Mesothelial cell of epicardium (in vitro differentiated cells): ENCODE measurements at places on chromosomes 3 and 15.

- DNase-seq = no peak
Measured at GRCh38 chr3:42652611-42653302, 740 bp upstream of the ZBTB47 start.

DNA sequence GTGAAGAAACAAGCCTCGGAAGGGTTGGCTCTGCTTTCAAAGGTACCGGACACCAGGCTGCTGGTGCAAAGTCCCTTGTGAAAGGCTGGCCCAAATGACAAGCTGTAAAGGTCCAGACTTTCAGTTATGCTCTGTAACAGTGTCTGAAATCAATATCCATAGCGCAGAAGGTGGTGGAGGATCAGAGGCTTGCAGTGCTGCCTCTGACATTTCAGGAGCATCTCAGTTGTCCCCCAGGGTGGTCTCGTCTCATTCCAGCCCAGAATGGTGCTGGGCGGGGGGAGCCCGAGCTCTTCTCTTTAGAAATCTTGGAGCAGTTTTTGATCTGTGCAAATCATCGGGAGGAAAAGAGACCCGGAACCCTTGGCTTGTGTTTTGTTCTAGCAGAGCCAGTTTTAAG lies 402.3 kb upstream of the RGMA start:
- no peak for DNase-seq

DNA sequence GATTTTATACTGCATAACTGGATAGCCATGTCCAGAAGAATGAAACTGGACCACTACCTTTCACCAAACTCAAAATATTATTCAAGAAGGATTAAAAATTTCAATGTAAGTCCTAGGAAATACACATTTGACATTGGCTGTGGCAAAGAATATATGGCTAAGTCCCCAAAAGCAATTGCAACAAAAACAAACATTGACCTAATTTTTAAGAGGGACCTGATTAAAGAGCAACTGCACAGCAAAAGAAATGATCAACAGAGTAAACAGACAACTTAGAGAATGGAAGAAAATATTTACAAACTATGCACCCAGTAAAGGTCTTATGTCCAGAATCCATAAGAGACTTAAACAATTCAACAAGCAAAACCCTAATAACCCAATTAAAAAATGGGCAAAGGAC lies 1313.0 kb upstream of the GBE1 start:
- no peak for DNase-seq

DNA sequence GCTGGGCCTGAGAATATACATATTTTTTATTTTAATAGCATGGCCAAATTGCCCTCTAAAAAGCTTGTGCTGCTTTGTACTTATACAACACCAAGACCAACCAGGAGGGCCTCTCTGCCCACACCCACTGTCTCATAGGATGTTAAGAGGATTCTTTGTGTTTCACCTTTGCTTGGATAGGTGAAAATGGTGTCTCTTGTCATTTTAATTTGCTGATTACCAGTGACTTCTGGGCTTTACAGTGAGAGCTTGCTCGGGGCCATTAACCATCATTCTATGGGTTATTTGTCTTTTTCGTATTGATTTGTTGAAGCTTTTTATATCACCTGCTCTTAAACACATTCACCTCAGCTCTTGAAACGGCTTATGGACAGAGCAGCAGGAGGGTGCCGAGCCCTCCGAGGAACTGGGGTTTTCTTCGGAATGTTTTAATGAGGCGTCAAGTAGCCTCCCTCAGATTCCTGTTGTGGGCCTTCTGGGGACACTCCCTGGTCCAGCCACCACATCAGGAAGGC lies 10.5 kb downstream of the PTH1R start:
- no peak for DNase-seq

- DNase-seq = no peak
Measured at GRCh38 chr3:72446218-72447058, 401.8 kb downstream of the SHQ1 start.

GRCh38 chr15:62599791-62600777 lies 435.0 kb upstream of the C2CD4B start:
- DNase-seq = no peak

GRCh38 chr3:32226875-32227500 lies 11.5 kb upstream of the CMTM8 start:
- no peak for DNase-seq

DNA sequence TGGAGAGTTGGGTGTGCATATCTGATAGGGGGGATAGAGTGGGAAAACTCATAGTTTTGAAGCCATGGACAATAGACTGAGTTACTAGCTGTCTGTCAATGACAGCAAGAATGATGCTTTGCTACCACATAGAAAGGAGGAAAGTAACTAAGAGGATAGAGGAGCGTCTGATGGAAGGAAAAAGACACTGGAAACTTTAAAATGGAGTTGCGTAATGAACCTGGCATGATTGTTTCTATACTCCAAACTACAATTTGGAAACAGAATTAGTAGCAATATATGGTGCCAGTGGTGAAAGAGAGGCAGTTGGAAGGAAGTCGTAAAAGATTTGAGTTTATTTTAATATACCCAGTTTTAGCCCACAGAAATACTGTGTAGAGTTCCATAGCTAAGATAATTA lies 163.6 kb downstream of the TUSC7 start:
- DNase-seq = no peak

- DNase-seq = no peak
Measured at GRCh38 chr3:132721479-132722164, 587 bp downstream of the NPHP3 start.
